Activated naive CD8-positive, alpha-beta T cell treated with anti-CD3 and anti-CD28 coated beads, Interleukin-2, amount 50 U/mL, for 16 hours (primary cell): ENCODE measurements at places on chromosomes 3 and 15.

GRCh38 chr3:123286308-123287023 lies 84.7 kb downstream of the SEC22A start:
- no peak for DNase-seq

DNA sequence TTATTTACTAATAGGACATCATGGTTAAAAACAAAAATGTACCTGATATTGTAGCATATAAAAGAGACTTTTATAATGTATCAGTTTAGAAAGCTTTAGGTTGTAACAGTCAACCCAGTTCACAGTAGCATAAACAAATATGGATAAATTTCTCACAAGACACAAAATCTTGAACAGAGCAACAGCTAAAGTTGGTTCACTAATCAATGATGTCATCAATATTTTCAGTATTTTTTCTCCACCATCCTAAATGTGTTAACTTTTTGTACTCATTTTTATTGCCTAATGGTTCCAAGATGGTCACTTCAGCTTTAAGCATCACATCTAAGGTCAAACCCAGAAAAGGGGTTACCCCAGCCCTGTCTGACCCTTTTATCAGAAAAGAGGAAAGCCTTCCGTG lies 21.2 kb upstream of the NRG4 start:
- DNase-seq: no peak

- no peak for DNase-seq
Measured at GRCh38 chr3:120144267-120144666, 50.0 kb upstream of the GSK3B start.

GRCh38 chr3:63739474-63739873 lies 79.6 kb upstream of the C3orf49 start:
- DNase-seq: no peak

GRCh38 chr3:139468399-139468798 lies 7.9 kb downstream of the RBP2 start:
- no peak for DNase-seq

DNA sequence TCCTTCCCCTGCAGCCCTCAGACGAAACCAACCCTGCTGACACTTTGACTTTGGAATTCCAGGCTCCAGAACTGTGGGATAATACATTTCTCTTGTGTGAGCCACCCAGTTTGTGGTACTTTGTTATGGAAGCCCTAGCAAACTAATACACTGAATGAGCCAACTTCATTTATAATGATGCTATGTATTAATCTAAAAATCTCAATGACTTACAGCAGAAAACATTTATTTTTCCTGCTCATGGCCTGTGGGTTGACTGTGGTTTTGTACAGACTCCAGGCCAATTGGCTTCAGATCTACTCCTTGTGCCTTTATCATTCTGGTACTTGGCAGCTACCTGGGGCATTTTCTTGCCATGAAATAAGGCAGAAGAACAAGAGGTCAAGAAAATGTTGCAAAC lies 152.4 kb downstream of the EBLN2 start:
- no peak for DNase-seq

DNA sequence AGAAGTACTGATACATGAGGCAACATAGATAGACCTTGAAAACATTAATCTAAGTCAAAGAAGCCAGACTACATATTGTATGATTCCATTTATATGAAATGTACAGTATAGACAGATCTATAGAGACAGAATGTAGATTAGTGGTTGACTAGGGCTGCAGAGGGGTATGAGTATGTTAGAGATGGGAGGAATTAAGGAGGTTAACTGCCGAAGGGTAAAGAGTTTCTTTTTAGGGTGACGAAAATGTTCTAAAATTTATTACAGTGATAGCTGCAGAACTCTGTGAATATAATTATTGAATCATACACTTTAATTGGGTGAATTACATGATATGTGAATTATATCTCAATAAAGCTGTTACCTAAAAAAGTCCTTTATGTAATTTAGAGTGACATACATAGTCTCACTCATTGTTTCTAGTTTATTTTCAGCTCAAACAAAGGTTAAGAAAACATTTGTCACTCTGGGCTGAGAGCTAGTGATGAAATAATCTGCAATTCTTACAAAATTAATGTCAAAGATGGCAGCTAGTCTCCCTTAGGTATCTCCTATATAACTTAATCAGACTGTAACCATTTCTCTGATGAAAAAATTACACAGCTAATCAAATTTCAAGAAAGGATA lies 61.4 kb downstream of the DENND4A start:
- no peak for DNase-seq
